CD4-positive, alpha-beta memory T cell (primary cell): ENCODE measurements at places on chromosomes 2 and 18. TPM values are rescaled to one million over a fixed set of nuclear protein-coding genes. Genes with fewer than 3 reads are reported as not detected.
A peak's percentile ranks its signal among the peaks of the same experiment; 100 is the strongest.

The CLEC4F gene
- polyA plus RNA-seq: not detected

The RAPGEF4 gene
- not detected for polyA plus RNA-seq

DNA sequence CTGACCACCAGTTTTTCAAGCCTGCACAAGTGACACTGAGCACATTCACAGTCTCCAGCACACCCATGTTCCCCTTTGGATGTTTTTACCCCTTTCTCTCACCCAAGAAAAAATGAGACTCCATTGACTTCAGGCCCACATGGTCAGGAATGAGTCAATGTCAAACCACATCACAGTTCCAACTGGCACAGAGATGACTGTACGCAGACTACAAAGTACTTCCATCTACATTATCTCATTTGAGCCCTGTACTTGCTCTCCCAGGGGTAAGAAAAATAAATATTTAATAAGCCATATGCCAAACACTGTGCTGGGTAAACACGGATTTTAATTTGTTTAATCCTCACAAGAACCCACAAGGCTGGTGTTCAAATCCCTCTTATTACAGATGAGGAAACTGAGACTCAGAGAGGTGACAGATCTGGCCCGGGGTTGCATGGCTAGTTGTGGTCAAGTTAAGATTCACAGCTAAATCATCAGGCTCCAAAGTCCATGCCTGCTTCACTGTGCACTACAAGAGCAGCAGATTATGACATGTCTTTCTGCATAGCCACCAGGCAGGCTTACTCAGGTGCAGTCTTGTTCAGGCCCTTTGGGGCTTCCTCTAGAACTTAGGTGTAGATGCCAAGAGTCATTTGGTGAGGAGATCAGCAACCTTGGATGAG lies 106.1 kb downstream of the TXNL1 start:
- H3K27me3 ChIP-seq: no peaks in the 10 kb centered on the region
- H3K27ac ChIP-seq: no peak overlapping the region
- H3K36me3 ChIP-seq: no peaks in the 10 kb centered on the region
- no peak overlapping the region for H3K4me3 ChIP-seq
- H3K4me1 ChIP-seq: no peaks in the 10 kb centered on the region

GRCh38 chr2:143732076-143732475 lies 602.9 kb downstream of the ARHGAP15 start:
- no peaks in the 10 kb centered on the region for H3K36me3 ChIP-seq
- DNase-seq: no peak
- H3K4me1 ChIP-seq: peaks cover 35% of the 10 kb centered on the region
- no peaks in the 10 kb centered on the region for H3K27me3 ChIP-seq

The MAL gene
- polyA plus RNA-seq: 271 TPM

DNA sequence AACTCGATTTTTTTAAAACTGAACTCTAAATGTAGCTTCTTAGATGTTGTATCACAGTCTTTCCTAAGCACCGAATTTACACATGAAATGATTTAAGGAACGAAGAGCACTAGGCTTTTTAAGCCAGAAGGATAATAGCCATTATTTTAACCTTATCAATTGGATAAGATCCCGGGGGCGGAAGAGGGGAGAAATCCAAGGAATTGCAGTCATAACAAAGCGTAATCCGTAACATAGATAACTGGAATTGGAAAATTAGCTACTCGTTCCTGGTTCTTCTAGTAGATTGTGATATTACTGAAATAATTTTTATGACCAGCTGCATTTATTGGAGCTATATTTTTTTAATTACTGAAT lies 988 bp upstream of the KANSL1L start:
- no peaks in the 10 kb centered on the region for H3K36me3 ChIP-seq
- no peak for DNase-seq

- no peaks in the 10 kb centered on the region for H3K36me3 ChIP-seq
- H3K4me1 ChIP-seq: peaks cover 7% of the 10 kb centered on the region
- no peak for DNase-seq
- no peak overlapping the region for H3K4me3 ChIP-seq
- no peak overlapping the region for H3K27ac ChIP-seq
Observed at GRCh38 chr2:72888438-72889202, 1.4 kb downstream of the SPR start.

GRCh38 chr2:219025637-219026585 lies 15.4 kb downstream of the CFAP65 start:
- H3K4me3 ChIP-seq: no peak overlapping the region
- no peaks in the 10 kb centered on the region for H3K27me3 ChIP-seq
- H3K4me1 ChIP-seq: no peaks in the 10 kb centered on the region
- DNase-seq: no peak

GRCh38 chr2:120785228-120785966 lies 49.7 kb downstream of the GLI2 start:
- no peak overlapping the region for H3K27ac ChIP-seq
- no peak for DNase-seq
- no peaks in the 10 kb centered on the region for H3K4me1 ChIP-seq
- no peaks in the 10 kb centered on the region for H3K27me3 ChIP-seq
- H3K4me3 ChIP-seq: no peak overlapping the region
- H3K36me3 ChIP-seq: no peaks in the 10 kb centered on the region

The FAHD2A gene
- polyA plus RNA-seq: 16.7 TPM

DNA sequence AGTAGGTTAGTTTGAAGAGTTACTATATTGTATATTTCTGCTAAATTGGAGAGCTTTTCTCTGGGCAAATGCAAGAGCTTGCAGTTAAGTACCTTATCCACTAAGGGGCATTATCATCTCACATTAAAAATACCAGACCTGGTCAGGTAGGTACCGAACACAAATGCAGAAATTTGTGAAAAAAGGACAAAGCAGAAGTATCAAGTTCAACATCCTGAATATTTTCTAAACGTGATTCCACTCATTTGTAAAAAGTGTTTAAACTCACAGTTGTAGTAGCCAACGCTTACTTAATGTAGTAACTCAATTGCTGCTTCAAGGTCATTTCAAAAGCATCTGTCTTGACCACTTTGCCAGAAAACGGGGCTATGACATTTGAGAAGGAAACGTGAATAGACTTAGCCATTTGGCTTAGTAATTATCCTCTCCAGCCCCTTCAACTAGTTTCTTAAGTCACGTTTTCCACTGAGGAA lies 52.1 kb downstream of the CYRIA start:
- H3K4me3 ChIP-seq: no peak overlapping the region
- no peaks in the 10 kb centered on the region for H3K4me1 ChIP-seq
- no peaks in the 10 kb centered on the region for H3K27me3 ChIP-seq
- DNase-seq: no peak
- H3K27ac ChIP-seq: no peak overlapping the region

DNA sequence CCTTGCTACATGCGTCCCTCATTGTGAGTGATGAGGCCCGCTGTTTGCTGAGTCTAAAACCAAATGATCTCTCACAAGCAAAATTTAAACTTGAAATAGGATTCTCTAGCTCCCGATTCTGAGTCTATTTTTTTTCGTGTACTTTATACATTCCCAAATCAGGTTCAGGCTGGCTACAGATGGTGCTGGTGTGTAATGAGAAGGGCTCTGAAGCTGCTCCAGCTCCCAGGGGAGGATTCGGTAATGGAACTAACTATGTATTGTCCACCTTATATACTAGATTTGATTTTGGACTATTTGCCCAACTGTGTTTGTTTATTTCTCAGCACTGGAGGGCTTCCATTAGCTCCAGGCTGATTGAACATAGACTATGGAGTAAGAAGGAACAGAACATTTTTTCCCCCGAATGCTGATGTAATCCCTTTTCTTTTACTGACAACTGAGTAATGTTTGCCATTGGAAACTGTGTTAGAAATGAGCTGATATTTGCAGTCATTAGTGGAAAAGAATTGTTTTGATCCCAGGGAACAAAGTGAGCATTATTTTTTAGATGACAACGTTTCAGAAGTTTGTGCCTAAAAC lies 274.0 kb upstream of the FIGN start:
- no peaks in the 10 kb centered on the region for H3K36me3 ChIP-seq
- H3K27ac ChIP-seq: no peak overlapping the region
- H3K4me3 ChIP-seq: no peak overlapping the region
- DNase-seq: no peak
- H3K27me3 ChIP-seq: no peaks in the 10 kb centered on the region
- no peaks in the 10 kb centered on the region for H3K4me1 ChIP-seq

DNA sequence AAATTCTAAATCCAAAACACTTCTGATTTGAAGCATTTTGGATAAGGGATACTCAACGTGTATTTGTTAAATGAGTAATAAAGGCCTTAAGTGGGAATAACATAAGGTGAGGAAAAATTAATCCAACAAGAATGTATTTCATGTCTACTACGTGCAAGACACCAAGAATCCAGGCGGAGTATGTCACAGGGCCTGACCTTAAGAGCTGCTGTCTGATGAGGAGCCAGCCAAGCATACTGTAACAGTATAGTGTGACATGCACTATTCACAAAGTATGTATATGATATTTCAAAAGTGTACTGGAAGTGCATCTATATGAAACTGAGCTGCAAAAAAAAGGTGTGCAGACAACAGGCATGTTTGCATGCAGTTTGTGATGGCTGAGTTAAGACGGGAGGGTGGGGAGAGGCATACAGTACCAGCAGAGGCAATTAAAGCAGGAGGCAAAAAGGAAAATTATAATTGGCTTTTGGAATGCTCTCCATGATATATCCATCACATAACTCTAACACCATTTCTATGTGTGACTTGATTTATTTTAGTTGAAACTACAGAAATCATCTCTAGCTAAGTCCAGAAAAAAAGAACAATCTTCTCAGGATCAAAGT lies 18.2 kb downstream of the IWS1 start:
- H3K4me1 ChIP-seq: peaks cover 56% of the 10 kb centered on the region
- no peak overlapping the region for H3K27ac ChIP-seq

The ENOSF1 gene
- polyA plus RNA-seq: 11.6 TPM

- H3K27me3 ChIP-seq: no peaks in the 10 kb centered on the region
- DNase-seq: peak; percentile 43
- H3K4me1 ChIP-seq: peaks cover 35% of the 10 kb centered on the region
- no peaks in the 10 kb centered on the region for H3K36me3 ChIP-seq
Observed at GRCh38 chr2:147843391-147843863, 1.4 kb upstream of the ACVR2A start.

- no peaks in the 10 kb centered on the region for H3K36me3 ChIP-seq
- H3K27me3 ChIP-seq: no peaks in the 10 kb centered on the region
- no peak for DNase-seq
- H3K4me3 ChIP-seq: no peak overlapping the region
- no peaks in the 10 kb centered on the region for H3K4me1 ChIP-seq
- H3K27ac ChIP-seq: no peak overlapping the region
Observed at GRCh38 chr2:204686406-204686805, 141.1 kb downstream of the PARD3B start.

The CPLX4 gene
- not detected for polyA plus RNA-seq

GRCh38 chr18:79413901-79414300 lies 18.2 kb downstream of the NFATC1 start:
- no peak overlapping the region for H3K4me3 ChIP-seq
- peaks cover 3% of the 10 kb centered on the region for H3K4me1 ChIP-seq
- no peak overlapping the region for H3K27ac ChIP-seq
- H3K36me3 ChIP-seq: peaks cover 34% of the 10 kb centered on the region
- H3K27me3 ChIP-seq: no peaks in the 10 kb centered on the region
